ENCODE measurements at places on chromosomes 5 and 9.

- no peak for DNase-seq
Measured at GRCh38 chr5:121350181-121350930, 501.3 kb upstream of the FTMT start.

DNA sequence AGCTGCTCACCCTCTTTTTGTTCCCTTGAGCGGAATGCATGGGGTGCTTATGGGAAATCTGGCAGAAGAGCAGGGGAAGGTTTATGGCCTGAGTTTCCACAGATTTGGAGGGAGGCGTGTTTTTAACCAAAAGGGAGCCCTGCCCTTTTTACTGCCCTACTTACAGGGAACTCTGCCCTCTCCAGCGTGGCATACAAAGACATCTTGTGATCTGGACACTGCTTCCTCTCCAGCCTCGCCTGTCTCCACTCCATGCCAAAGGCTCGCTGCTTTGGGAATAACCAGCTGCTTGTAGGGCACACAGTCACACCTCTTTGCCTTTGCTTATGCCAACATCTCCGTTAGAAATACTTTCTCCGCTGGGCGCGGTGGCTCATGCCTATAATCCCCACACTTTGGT is 314.2 kb downstream of the ARHGAP26 start:
- no peak for DNase-seq

- no peak for DNase-seq
Measured at GRCh38 chr5:60455589-60455988, 244.4 kb downstream of the DEPDC1B start.

DNA sequence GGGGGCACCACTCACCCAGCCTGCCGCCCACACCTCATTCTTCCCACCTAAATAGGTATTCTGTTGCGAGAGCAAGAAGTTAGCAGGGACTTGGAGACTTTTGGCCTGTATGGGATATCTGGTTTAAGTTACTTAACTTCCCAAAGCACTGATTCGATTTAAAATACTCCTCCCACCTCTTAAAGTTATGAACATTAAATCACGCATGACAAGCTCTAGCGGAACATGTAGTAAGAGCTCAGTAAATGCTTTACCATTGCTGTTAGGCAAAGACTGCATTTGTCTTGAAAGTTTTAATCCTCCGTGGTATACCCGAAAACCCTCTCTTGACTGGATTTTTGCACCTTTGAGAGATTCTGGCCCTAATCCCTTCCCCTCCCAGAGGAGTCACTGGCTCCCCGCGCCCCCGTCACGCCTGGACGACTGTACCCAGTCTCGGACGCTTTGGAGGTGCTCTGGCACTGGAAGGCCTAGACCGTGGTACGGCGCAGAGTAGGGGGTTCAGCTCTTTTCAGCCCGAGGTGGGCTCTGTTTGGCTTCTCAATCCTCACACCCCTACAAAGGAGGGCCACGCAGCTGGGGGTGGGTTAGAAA is 4.4 kb downstream of the GDNF start:
- no peak for DNase-seq

- DNase-seq: no peak
Measured at GRCh38 chr5:35046774-35047173, 975 bp downstream of the AGXT2 start.

DNA sequence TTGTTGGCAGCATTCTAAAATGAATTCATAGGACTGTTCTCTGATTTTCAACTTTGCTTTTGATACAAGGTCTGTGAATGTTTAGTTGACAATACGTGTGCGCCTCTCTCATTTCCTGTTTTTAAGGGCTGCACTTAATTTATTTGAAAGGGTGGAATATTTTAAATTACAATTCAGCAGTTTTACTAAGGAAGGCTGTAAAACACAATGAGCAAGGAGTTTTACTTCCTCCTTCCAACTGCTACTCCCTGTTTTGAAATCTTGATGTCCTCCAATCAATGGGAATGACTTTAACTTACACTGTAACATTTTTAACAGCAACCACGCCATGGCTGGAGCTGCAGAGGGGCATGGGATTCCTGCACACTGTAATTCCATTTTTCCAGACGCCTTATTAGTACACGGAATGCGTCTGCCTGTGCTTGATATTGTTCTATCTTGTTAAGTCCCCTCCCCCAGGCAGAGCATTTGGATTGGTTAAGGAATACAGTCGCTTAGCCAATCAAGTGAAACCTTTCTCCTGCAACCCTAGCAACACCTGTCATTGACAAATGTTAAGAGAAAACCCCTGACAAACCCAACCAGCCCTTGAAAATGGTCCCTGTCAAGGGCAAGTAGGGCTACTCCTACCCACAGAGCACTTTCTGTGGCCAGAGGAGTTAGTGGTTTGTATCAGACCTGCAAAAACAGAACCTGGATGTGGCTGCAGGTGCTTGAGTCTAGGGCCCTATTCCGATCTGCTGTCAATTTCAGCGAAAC is 12.5 kb upstream of the ZSWIM6 start:
- DNase-seq: no peak
